Stimulated activated CD4-positive, alpha-beta T cell treated with anti-CD3 and anti-CD28 coated beads, Interleukin-15, amount 100 ng/mL, for 1 hour (primary cell): ENCODE measurements at places on chromosomes 6 and 20.

DNA sequence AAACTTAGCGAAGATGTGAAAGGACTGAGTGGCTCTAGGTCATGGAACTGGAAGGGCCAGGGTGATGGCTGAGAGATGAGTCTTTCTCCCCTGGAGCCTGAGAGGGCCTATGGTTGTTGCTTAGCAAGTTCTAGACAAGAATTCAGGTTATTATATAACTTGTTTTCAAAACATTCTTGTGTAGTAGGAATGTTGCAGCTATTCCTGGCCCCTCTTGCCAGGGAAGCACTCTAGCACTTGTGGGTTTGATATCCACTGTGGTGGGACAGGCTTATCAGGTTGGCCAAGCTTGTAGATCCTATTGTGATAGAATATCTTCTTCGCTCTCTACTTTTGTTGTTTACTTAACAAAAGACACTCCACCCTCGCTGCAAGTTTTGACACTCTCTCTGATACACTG is 211.8 kb upstream of the CITED2 start:
- no peak for DNase-seq

GRCh38 chr20:35615667-35616464 is at the start of gene SPAG4:
Gene SPAG4, plus strand, starts transcription at chr20:35615829. Its CDS starts 175 bp downstream, at chr20:35616004.
- peak; percentile 100 for DNase-seq

- no peak for DNase-seq
Observed at GRCh38 chr20:48155268-48155667, 370.0 kb upstream of the SULF2 start.

DNA sequence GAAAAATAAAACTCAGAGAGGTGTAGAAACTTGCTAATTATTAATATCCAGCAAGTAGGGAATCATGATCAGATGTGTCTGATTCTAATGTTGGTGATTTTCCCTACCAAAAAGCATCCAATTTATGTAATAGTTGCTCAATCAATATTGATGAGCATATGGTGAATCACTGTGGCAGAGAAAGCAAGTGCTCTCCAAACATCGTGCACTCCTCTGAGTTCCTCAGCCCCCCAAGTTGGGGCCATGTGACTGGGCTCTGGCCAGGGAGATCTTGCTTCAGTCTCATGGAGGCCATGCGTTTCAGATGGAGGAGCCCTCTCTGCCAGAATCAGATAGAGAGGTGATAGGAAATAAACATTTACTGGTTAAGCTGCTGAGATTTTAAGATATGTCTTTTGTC is 133.2 kb upstream of the LY86 start:
- DNase-seq: no peak
